ENCODE measurements at places on chromosomes 3 and 15.

DNA sequence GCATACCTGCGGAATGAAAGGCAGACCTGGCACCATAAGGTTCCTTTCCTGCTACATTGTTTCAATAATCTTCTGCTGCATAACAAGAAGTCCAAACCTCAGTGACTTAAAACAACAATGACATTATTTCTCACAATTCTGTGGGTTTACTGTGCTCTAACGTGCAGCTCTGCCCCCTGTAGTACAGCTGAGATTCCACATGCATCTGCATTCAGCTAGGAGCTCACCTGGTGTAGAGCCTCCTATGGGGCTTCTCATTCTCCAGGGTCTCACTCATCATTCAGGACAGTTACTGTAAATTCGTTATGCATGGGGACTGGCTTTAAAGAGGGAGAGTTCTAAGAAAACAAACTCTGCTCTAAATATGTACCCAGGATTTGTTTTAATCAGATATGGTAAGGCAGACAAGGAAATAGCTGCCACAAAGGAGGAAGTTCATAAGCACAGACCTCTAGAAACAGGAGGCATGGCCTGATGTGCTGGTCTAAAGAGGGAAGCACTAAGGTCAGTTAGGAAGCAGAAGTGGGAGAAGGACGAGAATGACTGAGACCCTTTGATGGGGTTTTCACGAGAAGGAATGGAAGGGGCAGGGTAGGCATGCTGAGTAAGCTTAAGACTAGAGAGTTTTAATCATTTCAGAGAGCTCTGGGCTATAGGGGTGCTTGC is 347.0 kb downstream of the NEK10 start:
- no peak for DNase-seq

GRCh38 chr3:132720228-132720627 is 2.0 kb downstream of the NPHP3 start:
- DNase-seq = no peak

DNA sequence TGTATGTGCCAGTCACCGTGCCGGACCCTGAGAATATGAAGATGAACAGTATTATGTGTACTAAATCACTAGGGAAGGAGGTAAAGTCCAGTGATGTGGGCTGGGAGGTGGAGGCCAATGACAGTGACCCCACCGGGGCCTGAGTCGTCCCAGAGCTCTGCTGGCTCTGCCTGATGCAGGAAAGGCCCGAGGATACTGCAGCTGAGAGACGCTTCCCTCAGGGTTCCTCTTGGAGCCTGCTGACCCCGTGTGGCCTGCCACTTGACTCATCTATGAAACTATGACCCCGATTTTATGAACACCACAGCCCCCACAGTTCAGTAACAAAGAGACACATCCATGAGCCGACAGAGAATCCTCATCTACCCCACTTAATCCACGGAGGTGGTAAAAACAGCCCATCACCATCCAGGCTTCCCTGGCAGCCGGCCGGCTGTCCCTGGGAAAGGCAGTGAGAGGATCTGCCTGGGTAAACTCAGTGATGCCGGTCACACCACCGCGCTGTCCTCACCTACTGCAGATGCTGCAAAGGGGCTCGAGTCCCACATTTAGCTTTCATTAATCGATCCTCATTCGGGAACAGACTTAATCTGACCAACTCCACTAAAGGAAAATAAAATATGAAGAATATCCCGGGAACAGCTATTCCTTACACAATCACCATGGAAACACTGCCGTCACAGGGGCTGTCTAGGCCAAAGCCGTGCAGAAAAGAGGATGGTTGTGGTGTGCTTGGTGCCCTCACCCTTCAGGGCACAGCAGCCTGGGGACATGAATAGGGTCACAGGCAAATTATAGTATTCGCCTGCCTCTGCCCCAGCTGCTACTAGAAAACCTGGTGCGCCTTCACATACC is 82.9 kb downstream of the ARRDC4 start:
- no peak for DNase-seq

GRCh38 chr15:77791941-77792340 is 159.2 kb upstream of the LINGO1 start:
- DNase-seq = no peak

- no peak for DNase-seq
These were observed 374.7 kb upstream of the TPRG1 start for GRCh38 chr3:188797045-188797444.

- DNase-seq = no peak
These were observed 16.7 kb upstream of the ZMAT3 start for GRCh38 chr3:179088306-179088705.

- no peak for DNase-seq
These were observed 3.0 kb downstream of the XIRP1 start for GRCh38 chr3:39189150-39189958.

GRCh38 chr3:159938714-159939113 is 49.9 kb upstream of the IL12A start:
- DNase-seq = no peak

DNA sequence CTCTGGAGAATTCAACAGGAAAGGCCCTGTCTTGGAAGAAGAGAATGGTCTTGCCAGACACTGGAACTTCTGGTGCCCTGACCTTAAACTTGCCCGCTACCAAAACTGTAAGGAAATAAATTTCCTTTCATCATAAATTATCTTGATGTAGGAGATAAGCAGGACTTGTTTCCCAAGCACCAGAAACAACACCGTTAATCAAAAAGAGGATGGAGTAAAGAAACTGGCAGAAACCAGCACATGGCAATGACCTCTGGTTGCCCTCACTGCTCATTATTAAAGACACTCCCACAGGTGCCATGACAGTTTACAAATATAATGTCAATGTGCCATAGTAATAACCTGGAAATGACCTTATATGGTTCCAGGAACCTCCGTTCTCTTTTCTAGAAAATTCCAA is 426.1 kb downstream of the EDEM1 start:
- DNase-seq = no peak

- no peak for DNase-seq
These were observed 46.1 kb upstream of the FGD5 start for GRCh38 chr3:14772533-14773138.

DNA sequence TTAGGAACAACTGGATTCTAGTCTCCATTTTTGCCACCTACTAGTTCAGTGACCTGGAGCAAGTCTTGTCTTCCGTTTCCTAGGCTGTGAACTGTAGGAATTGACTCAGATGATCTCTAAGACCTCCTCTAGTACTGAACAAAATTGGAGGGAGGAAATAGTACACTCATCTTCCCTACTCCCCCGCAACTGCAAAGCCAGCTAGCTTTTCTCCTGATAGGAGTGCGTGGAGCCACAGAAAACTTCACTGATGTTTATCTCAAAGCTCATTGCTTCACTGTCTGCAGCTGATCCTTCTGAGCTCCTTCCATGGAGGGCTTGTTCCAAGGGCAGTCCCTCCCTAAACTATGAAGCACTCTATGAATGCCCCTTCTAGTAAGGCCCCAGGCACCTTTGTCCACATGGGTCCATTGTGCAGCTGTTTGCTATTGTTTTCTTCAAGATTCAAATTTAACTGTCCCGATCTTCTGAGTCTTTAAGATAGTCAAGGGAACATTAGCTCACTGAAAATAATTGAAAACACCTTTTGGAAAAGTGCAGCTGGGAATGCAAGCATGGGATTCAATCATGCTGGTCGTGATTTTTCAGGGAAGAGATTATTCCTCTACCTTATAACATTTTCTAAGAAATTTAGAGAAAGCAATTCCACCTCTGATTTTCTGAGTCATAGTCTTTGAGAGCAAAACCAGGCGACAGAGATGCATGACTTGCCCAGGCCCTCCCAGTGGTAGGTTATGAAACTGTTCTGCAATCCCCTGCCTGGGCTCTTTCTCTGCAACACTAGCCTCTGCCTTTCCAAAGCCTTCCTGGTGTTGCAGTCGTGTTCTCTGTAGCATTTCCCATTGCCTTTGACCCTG is 24.3 kb downstream of the FILIP1L start:
- DNase-seq = no peak

- DNase-seq = no peak
These were observed 59.8 kb downstream of the CAPN7 start for GRCh38 chr3:15265655-15266509.

- no peak for DNase-seq
These were observed 146.9 kb upstream of the RARB start for GRCh38 chr3:25281041-25281731.

- no peak for DNase-seq
These were observed 9.6 kb upstream of the LRRC2 start for GRCh38 chr3:46575577-46576222.
